ENCODE measurements at places on chromosomes 16 and 17.
A peak's percentile ranks its signal among the peaks of the same experiment; 100 is the strongest.

GRCh38 chr17:8703001-8703400 is 41.6 kb downstream of the CCDC42 start:
- DNase-seq, result no peak

GRCh38 chr16:17277981-17278381 is 192.8 kb downstream of the XYLT1 start:
- DNase-seq, result peak; percentile 5

GRCh38 chr16:27367461-27368357 is 34.3 kb upstream of the IL21R start:
- peak; percentile 93 for DNase-seq

- DNase-seq, result no peak
Observed at GRCh38 chr16:14043278-14043677, 27.8 kb upstream of the MRTFB start.

DNA sequence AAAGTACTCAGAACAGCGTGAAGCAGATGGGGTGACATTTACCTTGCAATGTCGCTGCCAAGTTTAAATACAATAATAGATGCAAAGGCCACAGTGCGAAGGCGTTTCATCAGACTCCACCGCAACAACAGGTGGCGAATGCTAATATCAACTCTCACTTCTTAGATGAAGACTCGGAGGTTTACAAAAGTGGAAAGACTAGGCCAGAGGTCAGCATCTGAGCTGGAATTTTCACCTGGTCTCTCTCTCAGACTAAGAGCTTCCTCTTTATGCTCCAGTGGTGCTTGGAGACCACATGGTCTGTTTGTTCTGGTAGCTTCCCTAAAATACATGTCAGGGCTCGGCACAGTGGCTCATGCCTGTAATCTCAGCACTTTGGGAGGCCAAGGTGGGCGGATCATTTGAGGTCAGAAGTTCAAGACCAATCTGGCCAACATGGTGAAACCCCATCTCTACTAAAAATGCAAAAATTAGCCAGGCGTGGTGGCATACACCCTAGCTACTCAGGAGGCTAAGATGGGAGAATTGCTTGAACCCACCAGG is 169.1 kb downstream of the XYLT1 start:
- DNase-seq, result no peak

GRCh38 chr17:75876190-75876937 is 2.0 kb downstream of the TRIM47 start:
- DNase-seq, result peak; percentile 73
